ENCODE measurements at places on chromosomes 5 and 9.

DNA sequence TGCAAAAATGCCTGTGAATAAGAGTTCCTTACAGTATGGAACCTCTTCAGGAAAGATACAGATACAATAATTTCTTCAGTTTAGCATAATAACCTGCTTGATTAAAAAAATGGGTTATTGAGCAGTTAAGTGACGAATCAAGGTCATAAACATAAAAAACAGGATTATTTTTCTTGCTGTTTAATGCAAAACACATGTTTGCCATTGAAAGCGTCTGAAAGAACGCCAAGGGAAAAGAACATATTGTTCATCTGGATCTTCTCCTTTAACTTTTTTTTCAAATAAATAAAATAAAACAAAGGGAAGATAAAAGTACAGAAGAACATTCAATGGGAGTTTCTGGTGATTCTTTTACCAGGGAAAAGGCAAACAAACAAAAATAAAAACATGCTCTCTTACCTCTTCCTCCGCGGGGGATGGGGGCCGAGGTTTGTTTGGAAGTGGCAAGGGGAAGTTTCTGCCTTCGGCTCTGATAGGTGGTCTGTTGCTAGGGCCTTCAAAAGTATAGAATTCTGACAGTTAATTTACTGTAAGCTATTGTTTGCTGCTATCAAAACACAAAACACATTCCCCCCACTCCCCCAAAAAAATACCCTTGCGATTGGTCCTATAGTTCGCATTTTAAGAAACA, 20.1 kb downstream of the C5orf58 start:
- no peak for DNase-seq

- no peak for DNase-seq
These were observed 25.6 kb downstream of the TGFBI start for GRCh38 chr5:136054142-136055019.

DNA sequence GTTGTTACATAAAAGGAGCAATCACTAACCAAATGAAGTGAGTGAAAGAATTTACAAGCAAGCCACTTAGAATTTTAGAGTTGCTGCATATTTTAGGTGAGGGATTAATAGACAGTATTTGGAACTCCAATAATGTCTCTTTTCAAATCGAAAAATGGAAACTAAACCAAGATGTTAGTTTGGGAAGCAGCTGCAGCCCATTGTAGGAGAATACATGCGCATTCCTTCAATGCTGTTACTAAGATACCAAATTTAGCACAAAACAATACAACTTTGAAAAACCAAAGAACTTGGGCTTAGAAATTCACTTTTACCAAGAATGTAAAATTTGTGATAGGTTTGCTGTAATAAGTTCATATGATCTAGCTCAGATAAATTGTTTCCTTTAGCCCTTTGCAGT, 411.8 kb upstream of the CDH6 start:
- no peak for DNase-seq

DNA sequence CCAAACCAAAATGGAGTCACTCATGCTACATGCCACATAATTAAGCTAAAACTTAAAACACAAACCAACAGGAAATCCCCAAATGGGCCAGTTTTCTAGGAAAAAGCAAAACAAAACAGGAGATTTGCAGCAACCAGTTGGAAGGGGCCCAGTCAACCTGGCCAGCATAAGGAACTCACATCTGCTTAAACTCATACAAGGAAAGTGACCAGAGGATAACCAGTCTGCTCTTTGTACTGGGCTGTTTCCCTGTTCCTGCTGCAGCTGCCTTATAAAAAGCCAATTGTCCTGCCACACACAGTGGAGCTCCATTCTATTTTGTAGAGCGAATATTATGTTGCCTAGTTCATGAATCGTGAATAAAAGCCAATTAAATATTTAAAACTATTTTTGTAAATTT, 29.5 kb upstream of the PTPDC1 start:
- no peak for DNase-seq

DNA sequence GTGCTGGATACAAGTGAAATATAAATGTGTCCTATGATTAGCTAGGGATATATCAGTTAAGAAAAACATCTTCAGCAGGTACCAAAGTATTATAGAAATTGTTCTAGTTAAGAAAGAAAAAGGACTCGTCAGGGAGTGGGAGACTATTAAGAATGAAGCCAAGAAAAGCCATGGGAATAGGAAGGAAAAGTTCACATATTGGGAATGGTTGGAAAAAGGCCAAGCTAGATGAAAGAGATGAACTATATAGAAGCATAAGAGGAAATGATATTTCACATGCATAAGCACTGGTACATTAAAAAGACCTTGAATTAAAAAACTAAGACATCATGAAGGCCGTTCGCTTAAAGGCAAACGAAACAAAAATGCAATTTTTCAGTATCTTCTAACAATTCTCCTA, 237.7 kb downstream of the ADAMTS6 start:
- no peak for DNase-seq

All from activated CD8-positive, alpha-beta memory T cell treated with anti-CD3 and anti-CD28 coated beads for 48 hours (primary cell).